NCI-H187 treated with DMSO at 0.1 percent for 48 hours (cell line): ENCODE measurements at places on chromosomes 7 and 10.
A peak's percentile ranks its signal among the peaks of the same experiment; 100 is the strongest.

- DNase-seq: no peak
These were observed at the start of gene AP3M1 for GRCh38 chr10:74150204-74150989. AP3M1 (minus strand) TSS chr10:74150828; CDS start chr10:74138379, 12,449 bp downstream.

DNA sequence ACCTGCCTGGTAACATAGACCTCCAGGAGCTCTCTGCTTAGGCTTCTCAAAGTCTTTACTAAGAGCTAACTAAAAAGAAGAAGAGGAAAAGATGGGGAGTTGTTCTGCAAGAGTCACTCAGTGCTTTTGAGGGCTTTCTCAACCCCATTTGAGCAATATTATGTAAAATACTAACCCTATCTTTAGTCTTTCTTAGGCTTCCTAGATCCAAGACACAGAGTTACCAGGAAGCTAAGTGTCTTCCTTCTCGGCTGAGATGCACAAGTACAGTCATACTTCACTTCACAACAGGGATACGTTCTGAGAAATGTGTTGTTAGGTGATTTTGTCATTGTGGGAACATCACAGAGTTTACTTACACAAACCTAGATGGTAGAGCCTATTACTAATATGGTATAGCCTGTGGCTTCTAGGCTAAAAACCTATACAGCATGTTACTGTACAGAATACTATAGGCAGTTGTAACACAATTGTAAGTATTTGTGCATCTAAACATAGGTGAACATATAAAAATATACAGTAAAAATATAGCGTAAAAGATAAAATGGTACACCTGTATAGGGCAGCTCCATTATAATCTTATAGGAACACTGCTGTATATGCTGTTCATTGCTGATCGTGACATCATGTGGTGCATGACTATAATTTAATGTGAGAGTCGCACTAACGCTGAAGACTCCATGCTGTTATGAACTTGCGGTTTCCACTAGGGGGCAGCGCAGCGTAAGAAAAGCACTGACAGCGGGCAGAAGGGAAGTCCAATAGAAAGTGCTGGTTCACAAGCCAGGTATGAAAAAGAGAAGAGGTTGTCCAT is 16.3 kb downstream of the ANKRD22 start:
- DNase-seq: peak; percentile 35

- no peak for DNase-seq
These were observed at the start of gene FKBP9 for GRCh38 chr7:32957326-32958045. FKBP9 (plus strand) TSS chr7:32957440; CDS start chr7:32957574, 134 bp downstream.

DNA sequence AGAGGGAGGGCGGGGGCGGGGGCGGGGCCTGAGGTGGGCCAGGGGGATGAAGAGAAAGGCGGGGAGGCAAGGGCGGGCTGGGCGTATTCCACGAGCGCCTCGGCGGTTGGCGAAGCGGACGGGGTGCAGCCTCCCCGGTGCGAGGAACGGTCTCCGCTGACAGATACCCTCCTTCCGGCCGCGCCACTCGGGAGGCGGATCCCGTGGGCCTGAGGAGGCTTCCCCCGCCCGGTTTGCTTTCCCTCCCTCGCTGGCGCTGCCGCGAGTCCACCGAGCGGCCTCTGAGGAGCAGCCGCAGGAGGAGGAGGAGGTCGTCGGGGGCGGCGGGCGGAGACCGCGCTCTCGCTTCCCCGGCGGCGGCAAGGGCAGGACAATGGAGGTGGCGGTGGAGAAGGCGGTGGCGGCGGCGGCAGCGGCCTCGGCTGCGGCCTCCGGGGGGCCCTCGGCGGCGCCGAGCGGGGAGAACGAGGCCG is at the start of gene TRIM24:
TRIM24 (plus strand) TSS at position 84 of the 473 bp plus-strand sequence; CDS start at position 374, 290 bp downstream.
- DNase-seq: peak; percentile 96

DNA sequence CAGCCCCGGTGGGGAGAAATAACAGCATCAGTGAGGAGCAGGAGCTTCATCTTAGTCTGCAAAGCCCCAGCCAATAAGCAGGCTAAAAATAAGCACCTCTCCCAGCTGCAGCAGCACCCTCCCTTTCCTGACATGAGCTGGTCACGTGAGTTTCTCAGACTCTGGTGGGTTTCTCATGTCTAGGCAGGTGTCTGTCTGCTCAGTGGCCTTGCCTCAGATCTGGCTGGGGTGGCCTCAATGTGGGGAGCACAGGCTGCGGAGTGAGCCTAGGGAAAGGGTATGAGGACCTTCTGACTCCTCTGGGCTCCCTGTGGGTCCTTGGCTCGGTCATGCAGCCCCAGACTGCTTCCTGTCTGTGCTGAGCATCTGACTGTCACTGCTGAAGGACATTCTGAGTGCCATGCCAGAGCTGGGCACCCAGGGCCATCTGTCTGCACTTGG is 81.6 kb upstream of the LRRC4 start:
- DNase-seq: no peak

GRCh38 chr7:77466450-77466849 is 50.3 kb upstream of the GSAP start:
- DNase-seq: no peak

DNA sequence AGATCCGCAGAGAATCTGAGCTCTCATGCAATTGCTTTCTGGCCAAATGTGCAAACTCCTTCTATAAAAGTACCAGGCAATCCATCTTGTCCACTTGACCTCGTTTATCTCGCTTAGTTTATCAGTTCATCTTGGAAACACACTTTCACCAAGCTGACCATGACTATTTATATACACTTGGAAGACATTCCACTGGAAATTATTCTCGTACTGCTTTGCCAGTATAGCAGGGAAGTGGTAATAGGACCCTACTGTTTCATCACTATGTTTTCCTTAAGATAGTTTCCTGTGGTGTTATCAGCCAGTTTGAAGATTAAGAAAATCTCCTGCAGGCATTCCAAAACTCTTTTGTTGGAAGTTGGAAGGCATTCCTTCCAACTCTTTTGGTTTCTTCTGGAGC is 115.3 kb upstream of the FAM171A1 start:
- no peak for DNase-seq

DNA sequence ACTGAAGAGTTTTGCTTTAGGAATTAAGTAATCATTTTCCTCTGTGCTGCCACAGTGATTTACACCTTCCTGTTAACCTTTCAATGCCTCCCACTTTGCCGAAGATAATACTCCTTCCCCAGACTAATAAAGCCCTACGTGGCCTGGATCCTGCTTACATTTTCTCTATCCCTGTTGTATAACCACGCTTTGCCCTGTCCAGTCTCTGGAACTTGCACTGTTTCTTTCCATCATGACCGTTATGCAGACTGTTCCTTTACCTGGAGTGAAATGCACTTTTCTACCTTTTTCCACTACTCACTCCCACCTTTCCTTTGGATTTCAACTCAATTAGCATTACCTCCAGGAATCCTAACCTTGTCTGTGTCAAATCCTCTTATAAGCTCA is 154.4 kb downstream of the PRKG1 start:
- DNase-seq: no peak

GRCh38 chr7:5653661-5654060 is 127.8 kb downstream of the RNF216 start:
- DNase-seq: no peak

GRCh38 chr7:150799741-150800580 is at the start of gene TMEM176B:
TMEM176B (minus strand) TSS chr7:150800364; CDS start chr7:150796569, 3,795 bp downstream.
- DNase-seq: no peak
